Stimulated activated CD4-positive, alpha-beta T cell treated with anti-CD3 and anti-CD28 coated beads, Interleukin-4, amount 100 ng/mL, for 4 hours (primary cell): ENCODE measurements at places on chromosomes 16 and 17.
A peak's percentile ranks its signal among the peaks of the same experiment; 100 is the strongest.

GRCh38 chr17:48754500-48755261 lies 26.1 kb upstream of the HOXB13 start:
- DNase-seq, result no peak

DNA sequence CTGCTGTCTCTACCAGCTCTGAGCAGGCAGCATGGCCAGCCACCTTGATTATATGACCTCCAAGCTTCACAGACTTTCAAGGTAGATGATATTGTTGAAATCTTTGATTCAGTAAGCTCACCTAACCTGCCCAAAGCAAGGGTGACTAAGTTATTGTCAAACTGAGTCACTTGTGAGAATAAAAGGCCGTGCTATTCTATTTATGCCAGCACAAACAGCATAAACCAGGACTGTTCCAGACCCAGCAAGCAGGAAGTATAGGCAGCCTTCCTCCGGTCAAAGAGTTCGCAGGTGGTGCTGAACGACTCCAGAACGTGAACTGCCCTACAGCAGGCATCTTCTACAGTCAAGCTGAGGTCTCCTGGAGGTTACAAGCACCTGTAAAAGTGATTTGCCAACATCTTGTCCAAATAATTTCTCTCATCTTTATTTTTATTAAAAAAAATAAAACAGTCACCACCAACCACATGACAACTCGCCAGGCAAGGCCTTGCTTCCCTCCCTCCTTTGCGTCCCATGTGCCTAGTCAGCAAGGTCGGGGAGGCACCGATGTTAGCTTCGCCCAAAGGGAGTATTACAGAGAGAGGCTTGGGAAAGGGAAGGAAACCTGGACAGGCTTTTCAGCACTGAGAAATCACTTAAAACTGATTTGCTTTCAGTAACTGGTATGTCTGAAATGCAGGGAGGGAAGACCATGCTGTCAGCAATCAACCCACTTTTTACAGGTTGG lies 10.8 kb downstream of the ARL2BP start:
- no peak for DNase-seq

DNA sequence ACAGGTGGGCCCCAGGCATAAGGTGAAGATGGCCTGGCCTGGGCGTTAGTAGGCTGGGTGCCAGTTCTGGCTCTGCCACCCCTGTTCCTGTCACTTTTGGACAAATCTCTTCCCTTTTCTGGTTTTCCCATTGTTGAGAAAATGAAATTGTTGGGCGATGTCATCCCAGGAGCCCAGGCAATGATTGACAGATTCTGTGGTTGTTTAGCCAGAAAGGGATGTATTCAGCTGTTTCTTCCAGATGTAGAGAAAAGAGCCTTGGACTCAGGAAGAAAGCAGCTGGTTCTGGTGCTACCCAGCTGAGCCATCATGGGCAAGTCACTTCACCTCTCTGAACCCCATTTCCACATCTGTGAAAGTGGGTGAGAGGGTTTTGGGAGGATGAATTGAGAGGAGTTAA lies 60.1 kb upstream of the MRTFB start:
- no peak for DNase-seq

DNA sequence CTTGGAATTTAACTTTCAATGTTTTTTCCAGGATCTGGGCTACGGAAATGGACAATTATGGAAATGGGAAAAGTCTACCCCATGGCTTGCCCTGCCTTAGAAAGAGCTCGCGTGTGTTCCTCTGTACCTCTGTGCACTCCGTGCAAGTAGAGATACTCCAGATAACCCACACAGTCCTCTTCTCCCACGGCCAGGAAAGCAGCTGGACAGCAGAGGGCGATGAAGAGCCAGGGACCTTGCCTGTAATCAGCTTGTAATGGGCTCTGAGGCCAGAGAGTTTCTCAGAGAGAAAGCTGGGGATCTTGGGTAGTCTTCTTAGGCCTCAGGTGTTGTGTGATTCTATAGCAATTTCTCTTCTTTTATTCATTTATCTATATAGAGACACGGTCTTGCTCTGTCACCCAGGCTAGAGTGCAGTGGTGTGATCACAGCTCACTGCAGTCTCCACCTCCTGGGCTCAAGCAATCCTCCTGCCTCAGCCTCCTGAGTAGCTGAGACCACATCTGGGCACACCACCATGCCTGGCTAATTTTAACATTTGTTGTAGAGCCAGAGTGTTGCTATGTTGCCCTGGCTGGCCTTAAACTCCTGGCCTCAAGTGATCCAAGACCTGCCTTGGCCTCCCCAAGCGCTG lies 2.4 kb upstream of the SOCS7 start:
- peak; percentile 78 for DNase-seq

DNA sequence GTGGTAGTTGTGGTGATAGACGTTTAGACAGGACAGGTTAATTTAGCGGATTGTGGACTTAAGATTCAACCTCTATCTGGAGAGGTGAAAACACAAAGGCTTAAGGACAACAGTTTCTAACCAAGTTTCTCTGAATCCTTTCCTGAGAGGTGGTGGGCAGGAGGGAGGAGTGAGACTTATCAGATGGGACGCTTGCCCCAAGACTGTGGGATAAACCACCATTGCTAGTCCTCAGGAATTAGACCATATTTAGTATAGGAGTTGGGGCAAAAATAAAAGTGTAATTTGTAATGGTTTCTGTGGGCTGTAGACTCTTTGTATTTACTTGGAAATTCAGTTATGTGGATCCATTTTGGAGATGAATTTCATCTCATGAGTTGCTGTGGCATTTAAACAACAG lies 6.6 kb downstream of the PDP2 start:
- DNase-seq, result no peak

GRCh38 chr17:4641297-4642195 lies at the start of gene ALOX15:
TSS of gene ALOX15 (minus strand) at chr17:4641678. CDS start at chr17:4641651, 27 bp downstream.
- DNase-seq, result no peak

DNA sequence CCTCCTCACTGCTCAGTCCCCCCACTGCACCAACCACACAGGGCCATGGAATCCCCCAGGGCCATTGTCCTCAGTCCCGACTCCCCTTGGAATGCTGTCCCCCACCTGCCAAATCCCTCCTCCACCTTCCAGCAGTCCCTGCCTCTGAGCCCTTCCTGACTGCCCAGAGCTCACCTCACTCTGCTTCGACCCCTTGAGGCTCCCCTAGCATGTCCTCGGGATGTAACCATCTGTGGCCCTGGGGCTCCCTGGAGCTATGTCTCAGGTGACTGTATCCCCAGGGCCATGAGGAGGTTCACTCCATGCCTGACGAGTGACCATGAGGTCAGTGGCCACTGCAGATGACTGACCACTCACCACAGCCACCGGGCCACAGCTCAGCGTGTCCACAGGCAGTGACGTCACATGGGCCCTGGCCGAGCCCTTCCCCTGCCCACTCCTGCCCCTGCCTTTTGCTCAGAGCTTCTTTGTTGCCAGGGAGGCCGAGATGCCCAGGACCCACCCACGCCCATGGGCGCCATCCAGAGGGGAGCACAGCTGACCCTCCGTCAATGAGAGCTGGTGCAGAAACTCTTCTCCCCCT lies 7.7 kb upstream of the PIEZO1 start:
- no peak for DNase-seq

DNA sequence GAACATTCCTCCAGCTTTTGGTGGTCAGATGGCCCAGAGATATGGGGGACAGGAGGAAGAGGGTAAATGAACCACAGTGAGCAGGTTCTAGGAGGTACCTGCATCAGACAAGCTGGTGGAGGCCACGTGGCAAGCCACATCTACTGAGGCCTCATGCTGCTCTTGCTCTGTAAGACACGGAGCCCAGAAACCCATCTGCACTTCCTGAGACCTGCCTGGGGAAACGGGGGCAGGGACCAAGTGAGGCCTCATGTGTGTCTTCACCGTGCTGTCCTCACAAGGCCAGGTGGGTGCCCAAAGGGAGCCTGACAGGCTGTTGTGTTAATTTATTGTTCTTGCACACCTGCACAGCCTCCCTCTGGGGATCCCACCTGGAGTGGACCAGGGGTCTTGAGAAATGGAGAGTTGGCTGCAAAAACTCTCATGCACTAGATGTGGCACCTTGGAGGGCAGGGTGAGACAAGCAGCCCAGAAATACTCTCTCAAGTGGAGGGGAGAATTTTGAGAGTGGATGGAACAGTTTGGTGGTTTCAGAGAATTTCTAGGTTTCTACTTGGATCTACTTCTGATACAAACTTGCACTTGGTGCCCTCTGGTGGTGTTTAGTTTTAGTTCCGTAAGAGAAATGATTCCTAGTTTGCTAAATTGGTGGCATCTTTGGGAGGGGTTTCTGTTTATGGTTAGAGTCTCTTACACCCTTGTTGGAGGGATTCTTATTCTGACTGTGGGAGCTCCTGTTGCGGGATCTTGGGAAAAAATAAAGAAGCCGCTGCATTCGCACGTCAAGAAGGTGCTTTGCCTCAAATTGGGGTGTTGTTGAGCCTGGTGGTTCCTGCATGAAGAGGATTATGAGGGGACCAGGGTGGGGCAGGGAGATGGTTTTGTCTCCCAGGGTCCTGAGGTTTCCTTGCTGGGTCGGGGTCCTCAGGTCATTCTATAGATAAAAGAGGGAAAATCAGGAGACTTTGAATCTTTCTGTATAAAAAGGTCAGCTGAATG lies 47.5 kb downstream of the SLC6A2 start:
- DNase-seq, result no peak

- DNase-seq, result no peak
Observed at GRCh38 chr17:76924345-76925342, 56.4 kb downstream of the MGAT5B start.

- no peak for DNase-seq
Observed at GRCh38 chr17:30241051-30241450, 5.6 kb upstream of the SLC6A4 start.

DNA sequence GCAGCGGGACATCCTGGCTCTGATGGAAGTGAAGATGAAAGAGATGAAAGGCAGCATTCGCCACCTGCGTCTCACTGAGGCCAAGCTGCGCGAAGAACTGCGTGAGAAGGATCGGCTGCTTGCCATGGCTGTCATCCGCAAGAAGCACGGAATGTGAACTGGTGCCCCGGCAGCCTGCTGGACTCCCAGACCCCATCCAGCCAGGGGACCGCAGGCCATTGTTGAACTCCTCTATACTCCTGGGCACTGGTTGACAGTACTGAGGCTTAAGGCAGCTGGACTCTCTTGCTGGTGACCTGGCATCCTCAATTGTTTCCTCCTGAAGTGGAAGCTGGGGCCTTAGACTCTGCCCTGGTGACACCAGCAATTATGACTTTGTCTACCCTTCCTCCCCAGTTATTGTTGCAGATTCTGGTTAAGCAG lies 1.2 kb downstream of the THAP11 start:
- DNase-seq, result no peak

- no peak for DNase-seq
Observed at GRCh38 chr16:12570046-12570618, 233.6 kb downstream of the CPPED1 start.

GRCh38 chr17:67686241-67686640 lies 31.5 kb upstream of the NOL11 start:
- DNase-seq, result no peak

DNA sequence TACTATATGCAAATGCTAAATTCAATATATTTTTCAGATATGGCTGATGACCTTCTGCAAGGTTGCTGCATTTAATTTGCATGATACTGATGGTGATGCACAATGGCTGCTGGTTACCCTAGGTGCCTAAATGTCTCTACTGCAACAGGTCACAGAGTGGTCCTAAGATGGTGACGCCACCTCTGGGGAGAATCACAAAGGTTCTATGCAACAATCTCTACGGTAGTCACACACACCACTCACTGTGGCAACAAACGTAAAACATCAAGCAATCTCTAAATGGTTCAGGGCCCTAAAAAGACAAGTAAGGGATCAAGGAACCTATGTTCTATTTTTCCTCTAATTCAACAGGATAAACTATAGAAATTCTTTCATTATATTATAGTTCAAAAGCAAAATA lies 293.3 kb downstream of the CEP112 start:
- DNase-seq, result no peak

DNA sequence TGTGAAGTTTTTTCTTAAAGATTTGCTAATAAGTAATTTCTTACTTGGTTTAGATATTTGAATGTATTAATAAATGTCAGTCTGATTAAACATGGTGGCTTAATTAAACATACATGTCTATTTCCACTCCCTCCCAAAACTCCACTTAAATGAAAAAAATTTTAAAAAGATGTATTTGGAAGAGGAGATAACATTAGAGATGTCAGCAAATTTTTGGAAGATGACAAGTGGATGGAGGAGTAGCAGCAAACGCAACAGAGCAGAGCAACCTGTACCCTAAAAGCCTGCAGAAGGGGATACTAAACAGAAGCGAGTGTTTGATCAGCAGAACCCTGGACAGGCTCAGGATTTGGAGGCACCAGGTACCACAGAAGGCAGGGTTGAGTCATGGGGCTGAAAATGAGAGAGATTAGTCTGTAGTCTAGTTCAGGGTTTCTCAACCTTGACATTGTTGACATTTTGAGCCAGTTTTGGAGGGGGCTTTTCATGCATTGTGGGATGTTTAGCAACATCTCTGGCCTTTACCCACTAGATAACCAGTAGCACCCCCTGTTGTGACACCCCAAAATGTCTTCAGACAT lies 17.8 kb downstream of the LUC7L3 start:
- no peak for DNase-seq

DNA sequence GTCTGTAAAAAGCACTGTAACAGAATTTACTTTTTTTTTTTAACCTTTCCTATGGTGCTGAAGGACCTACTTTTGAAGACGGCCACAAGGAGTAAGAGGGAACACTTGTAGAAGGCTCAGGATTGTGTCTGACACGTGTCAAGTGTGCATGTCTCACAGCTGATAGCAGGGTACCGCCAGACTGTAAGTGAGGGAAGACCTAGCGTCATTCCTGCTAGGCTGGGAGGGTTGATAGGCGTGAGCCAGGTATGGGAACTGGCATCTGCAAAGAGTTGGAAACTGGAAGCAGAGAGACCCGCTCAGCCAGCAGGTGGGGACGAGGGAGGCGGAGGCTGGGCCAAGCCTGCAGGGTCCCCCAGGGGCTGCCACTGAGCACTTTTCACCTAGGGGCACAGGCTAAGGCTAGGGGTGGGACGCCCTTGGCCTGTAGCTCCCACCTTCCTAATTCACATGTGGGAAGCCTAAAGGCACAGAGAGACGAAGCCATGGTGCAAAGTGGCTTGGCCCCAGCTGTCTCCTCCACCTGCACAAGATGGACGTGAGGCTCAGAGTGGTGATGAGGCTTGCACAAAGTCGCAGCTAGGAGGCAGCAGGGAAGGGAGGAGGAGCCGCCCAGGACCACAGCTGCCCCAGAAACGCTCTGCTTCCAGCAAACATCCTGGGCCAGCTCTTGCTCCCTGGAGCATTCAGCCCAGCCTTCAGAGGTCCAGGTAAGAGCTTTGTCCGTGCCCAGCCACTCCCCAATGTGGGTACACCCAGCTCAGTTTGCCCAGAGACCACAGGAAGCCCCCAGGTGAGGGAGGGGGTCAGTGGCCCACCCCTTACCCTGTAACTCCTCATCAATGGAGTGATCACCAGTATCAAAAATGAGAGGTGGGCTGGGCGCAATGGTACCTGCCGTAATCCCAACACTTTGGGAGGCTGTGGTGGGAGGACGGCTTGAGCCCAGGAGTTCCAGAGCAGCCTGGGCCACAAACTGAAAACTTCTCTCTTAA lies 18.9 kb downstream of the VASN start:
- DNase-seq, result no peak
